ENCODE measurements at places on chromosomes 12 and 14.
A peak's percentile ranks its signal among the peaks of the same experiment; 100 is the strongest.

GRCh38 chr14:101554991-101555668 is 6.2 kb upstream of the DIO3 start:
- DNase-seq: no peak
- H3K4me1 ChIP-seq: no peaks in the 10 kb centered on the region
- H3K36me3 ChIP-seq: no peaks in the 10 kb centered on the region
- H3K4me3 ChIP-seq: no peak overlapping the region
- H3K27me3 ChIP-seq: peaks cover 83% of the 10 kb centered on the region

DNA sequence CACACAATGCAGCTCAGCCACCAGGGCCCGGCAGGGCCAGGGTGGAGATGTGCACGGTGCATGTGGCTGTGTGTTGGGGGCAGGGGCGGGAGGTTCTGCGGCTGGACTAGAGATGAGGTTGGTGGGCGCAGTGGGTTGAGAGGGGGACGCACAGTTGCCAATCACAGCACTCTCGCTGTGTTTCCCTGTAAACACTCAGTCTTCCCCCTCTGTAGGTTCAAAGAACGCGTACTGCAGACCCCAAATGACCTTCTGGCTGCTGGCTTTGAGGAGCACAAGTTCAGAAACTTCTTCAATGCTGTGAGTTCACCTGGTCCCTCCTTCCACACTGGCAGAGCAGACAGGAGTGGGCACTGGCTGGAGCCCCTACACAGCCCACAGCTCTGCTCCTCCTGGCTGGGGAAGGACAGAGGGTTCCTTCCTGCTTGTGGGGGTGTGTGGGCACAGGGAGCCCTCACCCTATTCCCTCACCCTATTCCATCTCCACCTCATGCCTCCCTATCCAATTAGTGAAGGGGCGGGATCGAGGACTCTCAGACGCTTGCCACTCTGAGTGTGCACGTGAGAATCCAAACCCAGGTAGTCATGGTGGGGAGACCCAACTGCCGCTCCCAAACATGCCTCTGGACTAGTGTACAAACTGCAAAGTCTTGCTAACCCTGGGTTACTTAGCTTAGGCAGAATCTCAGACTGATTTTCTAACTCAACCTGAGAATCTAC is 17.8 kb downstream of the OTUB2 start:
- no peak overlapping the region for H3K4me3 ChIP-seq
- peaks cover 96% of the 10 kb centered on the region for H3K36me3 ChIP-seq
- peak overlapping the region; percentile 46 for H3K27ac ChIP-seq
- no peaks in the 10 kb centered on the region for H3K27me3 ChIP-seq
- no peaks in the 10 kb centered on the region for H3K4me1 ChIP-seq

- H3K27ac ChIP-seq: no peak overlapping the region
- DNase-seq: no peak
- H3K36me3 ChIP-seq: no peaks in the 10 kb centered on the region
- peaks cover 56% of the 10 kb centered on the region for H3K27me3 ChIP-seq
- no peaks in the 10 kb centered on the region for H3K4me1 ChIP-seq
Measured at GRCh38 chr12:5900533-5901205, 44.4 kb downstream of the ANO2 start.

DNA sequence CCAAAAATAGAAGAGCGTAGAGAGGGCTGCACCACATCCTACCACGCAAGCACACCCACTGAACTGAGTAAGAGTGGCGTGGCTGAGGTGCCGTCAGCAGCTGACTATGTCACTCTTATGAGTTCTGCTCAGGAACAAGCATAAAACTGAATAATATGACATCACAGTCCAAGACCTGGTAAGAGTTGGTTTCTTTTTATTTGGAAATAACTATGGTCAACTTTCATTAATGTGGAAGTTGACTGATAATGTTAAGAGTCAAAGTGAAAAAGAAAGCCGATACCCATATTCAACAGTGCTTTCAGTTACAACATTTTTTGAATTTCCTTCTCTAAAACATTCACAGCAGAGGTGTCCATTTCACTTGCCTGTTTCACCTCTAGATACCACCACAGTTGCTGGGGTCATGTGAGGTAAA is 44.6 kb downstream of the GNS start:
- no peaks in the 10 kb centered on the region for H3K27me3 ChIP-seq
- peaks cover 22% of the 10 kb centered on the region for H3K4me1 ChIP-seq
- peak; percentile 14 for DNase-seq
- H3K4me3 ChIP-seq: peak overlapping the region; percentile 37
- peaks cover 8% of the 10 kb centered on the region for H3K36me3 ChIP-seq
- peak overlapping the region; percentile 90 for H3K27ac ChIP-seq

GRCh38 chr12:96698965-96699364 is 208.1 kb upstream of the NEDD1 start:
- DNase-seq: no peak
- H3K4me3 ChIP-seq: no peak overlapping the region
- peaks cover 3% of the 10 kb centered on the region for H3K4me1 ChIP-seq
- no peak overlapping the region for H3K27ac ChIP-seq
- peaks cover 40% of the 10 kb centered on the region for H3K27me3 ChIP-seq
- no peaks in the 10 kb centered on the region for H3K36me3 ChIP-seq

DNA sequence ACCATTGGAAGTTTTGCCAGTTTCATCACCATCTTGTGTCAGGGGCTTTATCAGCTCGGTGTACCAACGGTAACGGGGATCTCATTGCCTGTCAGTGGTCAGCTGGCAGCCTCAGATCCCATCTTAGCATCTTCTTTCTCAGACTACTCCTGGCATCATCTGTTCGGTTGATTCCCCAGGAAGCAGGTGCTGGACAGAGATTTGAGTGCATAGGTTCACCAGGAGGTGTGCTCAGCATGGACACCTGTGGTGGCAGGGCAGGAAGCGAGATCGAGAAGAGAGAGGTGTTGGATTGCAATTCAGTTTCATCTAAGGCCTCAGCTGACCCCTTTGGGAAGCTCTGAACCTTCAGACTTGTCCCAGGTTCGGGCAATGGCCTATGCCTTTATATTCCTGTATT is 76.0 kb downstream of the C12orf75 start:
- no peak for DNase-seq
- peaks cover 16% of the 10 kb centered on the region for H3K4me1 ChIP-seq
- no peak overlapping the region for H3K27ac ChIP-seq

DNA sequence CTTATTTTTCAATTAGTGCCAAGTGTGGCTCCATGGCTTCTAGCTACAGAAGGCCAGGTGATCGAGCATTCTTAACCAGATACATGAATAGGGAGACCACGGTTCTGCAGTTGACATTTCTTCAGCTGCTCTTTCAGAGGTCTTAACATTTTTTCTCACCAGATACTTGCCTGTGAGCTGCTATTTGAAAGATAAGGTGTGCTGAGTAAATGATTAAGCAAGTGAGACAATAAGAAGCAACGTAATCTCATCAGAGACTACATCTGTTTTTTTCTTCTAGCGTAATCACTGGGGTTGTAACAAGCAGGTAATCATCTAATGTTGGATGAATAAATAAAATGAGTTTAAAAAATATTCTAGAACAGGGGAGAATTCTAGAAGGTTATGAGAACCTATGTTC is 912.9 kb downstream of the DIO2 start:
- no peaks in the 10 kb centered on the region for H3K36me3 ChIP-seq
- no peak overlapping the region for H3K27ac ChIP-seq
- no peak overlapping the region for H3K4me3 ChIP-seq

DNA sequence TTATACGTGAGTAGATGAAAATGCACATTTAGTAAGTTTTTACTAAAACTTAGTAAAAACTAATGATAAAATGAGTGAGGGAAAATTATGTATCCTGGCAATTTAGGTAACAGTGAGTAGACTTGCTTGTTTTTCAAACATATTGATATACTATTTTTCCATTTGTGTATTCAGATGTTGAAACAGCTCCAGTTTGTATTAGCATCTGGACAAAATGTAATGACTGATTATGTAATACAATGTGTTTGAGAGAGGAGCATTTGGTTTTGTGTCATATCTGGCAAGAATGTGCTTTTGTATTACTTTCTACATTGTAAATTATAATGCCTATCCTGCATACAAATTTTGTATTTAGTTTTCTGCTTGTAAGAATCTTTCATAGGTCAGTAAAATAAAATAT is 5.6 kb downstream of the CNOT2 start:
- no peak overlapping the region for H3K4me3 ChIP-seq
- no peak for DNase-seq
- no peaks in the 10 kb centered on the region for H3K27me3 ChIP-seq
- peaks cover 82% of the 10 kb centered on the region for H3K4me1 ChIP-seq
- H3K27ac ChIP-seq: peak overlapping the region; percentile 26

DNA sequence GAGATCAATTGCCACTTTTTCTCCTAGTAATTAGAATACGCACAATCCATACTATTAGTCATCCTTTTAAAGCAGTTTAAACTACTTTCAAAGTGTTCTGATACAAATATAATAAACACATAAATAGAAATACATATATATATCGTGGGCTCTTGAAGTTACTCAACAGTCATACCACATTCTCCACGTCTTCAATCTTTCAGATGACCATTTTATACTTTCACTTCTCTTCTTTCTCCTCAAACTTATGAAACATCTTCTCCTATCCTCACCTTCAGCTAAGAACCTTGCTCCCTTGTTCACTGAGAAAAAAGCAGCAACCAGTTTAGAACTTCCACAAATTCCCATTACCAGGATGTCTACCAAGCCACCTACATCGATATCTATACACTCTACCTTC is 19.2 kb downstream of the CEP290 start:
- no peak for DNase-seq
- no peak overlapping the region for H3K27ac ChIP-seq
- no peak overlapping the region for H3K4me3 ChIP-seq
- H3K36me3 ChIP-seq: peaks cover 23% of the 10 kb centered on the region
- no peaks in the 10 kb centered on the region for H3K4me1 ChIP-seq

GRCh38 chr12:26134540-26134939 is 9.7 kb upstream of the BHLHE41 start:
- H3K27me3 ChIP-seq: peaks cover 43% of the 10 kb centered on the region
- H3K36me3 ChIP-seq: no peaks in the 10 kb centered on the region

DNA sequence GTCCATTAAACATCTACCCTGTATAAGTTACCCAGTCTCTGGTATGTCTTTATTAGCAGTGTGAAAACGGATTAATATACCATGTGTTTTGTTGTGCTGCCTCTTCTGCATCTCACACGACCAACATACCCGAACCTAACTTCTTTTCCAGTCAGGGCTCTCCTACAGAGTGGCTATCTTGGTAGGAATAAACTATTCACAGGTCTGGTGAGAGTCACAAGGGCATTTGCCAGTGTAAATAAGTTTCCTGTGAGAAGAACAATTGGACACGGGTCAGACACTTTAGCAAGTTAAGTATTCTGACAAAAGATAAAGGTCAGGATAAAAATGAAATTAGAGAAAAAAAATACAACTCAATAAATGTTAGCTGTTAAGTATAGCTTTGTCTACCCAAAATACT is 60.9 kb downstream of the MYF5 start:
- no peaks in the 10 kb centered on the region for H3K27me3 ChIP-seq
- no peaks in the 10 kb centered on the region for H3K4me1 ChIP-seq
- H3K4me3 ChIP-seq: no peak overlapping the region
- H3K27ac ChIP-seq: no peak overlapping the region
- DNase-seq: no peak

DNA sequence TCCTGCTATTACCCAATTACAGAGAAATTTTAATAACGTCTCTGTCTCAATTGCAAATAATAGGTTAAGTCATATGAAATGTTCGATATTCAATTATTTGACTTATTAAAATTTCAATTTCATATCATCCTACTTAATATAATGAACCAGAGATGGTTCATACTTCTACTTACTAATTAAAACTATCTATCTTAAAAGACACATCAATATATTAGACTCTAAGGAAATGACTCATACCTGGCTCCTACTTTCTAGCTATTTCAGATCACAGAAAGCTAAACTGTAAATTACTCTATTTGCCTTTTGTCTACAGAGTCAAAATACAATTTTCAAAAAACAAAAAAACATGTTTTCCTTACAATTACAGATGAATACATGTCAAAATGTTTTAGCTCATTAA is 99.6 kb downstream of the CAPZA3 start:
- no peak overlapping the region for H3K27ac ChIP-seq
- no peak overlapping the region for H3K4me3 ChIP-seq
- H3K27me3 ChIP-seq: no peaks in the 10 kb centered on the region
- no peaks in the 10 kb centered on the region for H3K36me3 ChIP-seq
- no peaks in the 10 kb centered on the region for H3K4me1 ChIP-seq
- no peak for DNase-seq

- no peak within 1 kb of the TSS for H3K4me3 ChIP-seq
- H3K27me3 ChIP-seq: peaks cover 51% of the 10 kb centered on the region
- H3K36me3 ChIP-seq: no peaks in the 10 kb centered on the region
- H3K4me1 ChIP-seq: peaks cover 9% of the 10 kb centered on the region
- no peak for DNase-seq
Measured at GRCh38 chr12:52274521-52275120, at the start of gene KRT86. TSS of gene KRT86 (plus strand) at chr12:52274645. CDS start at chr12:52301917, 27,272 bp downstream.

DNA sequence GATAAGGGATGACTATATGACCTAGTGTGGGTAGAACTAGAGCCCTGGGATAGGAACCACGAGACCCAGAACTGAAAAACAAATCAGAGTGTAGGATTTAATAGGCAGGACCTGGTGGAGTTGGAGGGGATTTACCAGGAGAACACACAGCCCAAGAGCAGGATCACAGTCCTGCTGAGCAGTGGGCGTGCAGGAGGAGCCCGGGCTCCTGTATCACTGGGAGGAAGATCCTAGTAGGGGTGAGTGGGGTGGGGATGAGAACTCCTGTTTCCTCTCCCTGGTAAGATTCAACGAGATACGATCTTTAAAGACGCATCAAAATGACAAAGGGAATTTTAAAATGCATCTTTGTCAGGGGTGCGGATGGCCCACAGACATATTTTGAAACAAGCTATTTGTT is 220.1 kb downstream of the GALC start:
- no peak overlapping the region for H3K27ac ChIP-seq
- H3K27me3 ChIP-seq: no peaks in the 10 kb centered on the region
- no peaks in the 10 kb centered on the region for H3K36me3 ChIP-seq
- no peak for DNase-seq

DNA sequence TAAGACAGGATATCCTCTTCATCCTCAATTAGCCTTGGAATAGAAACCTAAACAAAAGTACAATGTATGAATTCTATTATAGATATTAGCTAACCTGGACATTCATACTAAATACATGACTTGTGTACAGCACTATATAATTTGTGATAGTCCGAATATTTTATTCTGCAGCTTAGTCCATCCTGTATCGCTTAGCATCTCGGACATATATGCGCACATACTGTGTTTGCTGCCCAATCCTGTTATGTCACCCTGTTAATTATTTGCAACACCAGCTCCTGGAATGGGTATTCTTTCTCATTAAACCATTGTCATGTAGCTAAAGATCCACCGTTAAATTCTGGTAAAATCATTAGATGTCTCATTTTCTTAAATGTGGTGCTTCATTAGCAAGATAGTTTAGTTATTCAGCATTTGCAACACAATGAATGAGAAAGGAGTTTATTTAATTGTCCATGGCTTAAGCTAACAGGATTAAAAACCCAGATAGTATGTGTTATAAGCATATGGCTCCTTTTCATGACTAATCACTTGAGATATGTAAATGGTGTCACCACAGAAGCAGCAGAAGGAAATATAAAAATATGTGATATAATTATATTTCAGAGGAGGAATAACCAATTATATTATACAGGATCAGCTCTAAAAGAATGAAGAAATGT is 156.0 kb upstream of the ARHGAP5 start:
- H3K36me3 ChIP-seq: no peaks in the 10 kb centered on the region
- no peak overlapping the region for H3K27ac ChIP-seq
- no peaks in the 10 kb centered on the region for H3K4me1 ChIP-seq
- DNase-seq: no peak

All from effector memory CD8-positive, alpha-beta T cell (primary cell).